Activated naive CD4-positive, alpha-beta T cell treated with anti-CD3 and anti-CD28 coated beads for 36 hours (primary cell): ENCODE measurements at places on chromosomes 13 and 19. TPM values are rescaled to one million over a fixed set of nuclear protein-coding genes. Genes with fewer than 3 reads are reported as not detected.

Gene SOX1
- not detected for total RNA-seq

Gene POSTN
- not detected for total RNA-seq

Gene TMC4
- not detected for total RNA-seq

Gene F10
- total RNA-seq = not detected

Gene DPY19L3
- 11.1 TPM for total RNA-seq

Gene MYH14
- total RNA-seq = not detected

Gene GIPR
- 1.8 TPM for total RNA-seq

Gene NKG7
- 17.5 TPM for total RNA-seq

Gene ZIK1
- 3.6 TPM for total RNA-seq

Gene AP1M2
- not detected for total RNA-seq

Gene CD33
- 1.1 TPM for total RNA-seq

Gene CGB1
- not detected for total RNA-seq

Gene HS6ST3
- total RNA-seq = not detected

Gene TGFBR3L
- 3.7 TPM for total RNA-seq

Gene PRODH2
- total RNA-seq = not detected

Gene APOE
- total RNA-seq = 1.1 TPM

Gene LILRB2
- total RNA-seq = not detected
